ENCODE measurements at places on chromosomes 7 and 10. TPM values are rescaled to one million over a fixed set of nuclear protein-coding genes. Genes with fewer than 3 reads are reported as not detected.
A peak's percentile ranks its signal among the peaks of the same experiment; 100 is the strongest.

DNA sequence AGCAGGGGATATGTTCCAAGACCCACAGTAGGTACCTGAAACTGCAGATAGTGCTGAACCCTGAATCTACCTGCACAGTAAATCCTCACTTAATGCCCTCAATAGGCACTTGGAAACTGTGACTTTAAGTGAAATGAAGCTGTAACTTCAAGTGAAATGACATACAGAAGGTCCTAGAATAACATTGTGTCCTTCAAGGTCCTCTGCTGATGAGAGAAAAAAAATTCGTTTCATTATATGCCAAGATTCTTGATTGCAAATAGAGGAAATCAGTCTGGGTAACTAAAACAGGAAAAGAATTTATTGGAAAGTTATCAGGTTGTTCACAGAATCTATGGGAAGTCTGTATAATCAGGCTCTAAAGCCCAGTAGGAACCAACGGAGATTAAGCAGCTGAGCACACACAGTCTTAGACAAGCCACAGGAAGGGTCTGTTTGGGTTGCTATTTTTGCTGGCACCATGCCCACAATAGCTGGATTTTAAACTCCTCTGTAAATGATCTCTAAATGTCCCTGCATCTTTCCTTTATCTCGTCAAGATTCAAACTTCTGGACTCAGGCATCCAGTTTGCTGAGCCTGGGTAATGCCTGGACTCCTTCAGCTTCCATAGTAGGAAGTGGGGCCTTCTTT is 57.5 kb downstream of the EXOC4 start:
- H3K27me3 ChIP-seq: peaks cover 22% of the 10 kb centered on the region
- H3K4me1 ChIP-seq: peaks cover 4% of the 10 kb centered on the region
- peaks cover 37% of the 10 kb centered on the region for H3K36me3 ChIP-seq
- no peak for DNase-seq

DNA sequence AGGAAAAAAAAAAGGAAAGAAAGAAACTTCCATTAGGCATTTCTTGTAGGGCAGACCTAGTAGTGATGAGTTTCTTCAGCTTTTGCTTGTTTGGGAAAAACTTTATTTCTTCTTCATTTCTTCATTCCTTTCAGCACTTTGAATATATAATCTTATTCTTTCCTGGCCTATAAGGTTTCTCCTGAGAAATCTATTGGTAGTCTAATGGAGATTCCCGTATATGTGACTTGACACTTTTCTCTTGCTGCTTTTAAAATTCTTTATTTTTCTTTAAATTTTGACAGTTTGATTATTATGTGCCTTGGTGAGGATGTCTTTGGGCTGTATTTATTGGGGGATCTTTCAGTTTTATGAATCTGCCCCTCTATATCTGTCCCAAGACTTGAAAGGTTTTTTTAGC is 3.9 kb upstream of the BTAF1 start:
- DNase-seq: no peak
- no peaks in the 10 kb centered on the region for H3K27me3 ChIP-seq
- no peak overlapping the region for H3K27ac ChIP-seq
- no peaks in the 10 kb centered on the region for H3K4me1 ChIP-seq
- H3K36me3 ChIP-seq: no peaks in the 10 kb centered on the region

GRCh38 chr10:11721806-11722205 is 20.4 kb upstream of the ECHDC3 start:
- no peaks in the 10 kb centered on the region for H3K27me3 ChIP-seq
- no peaks in the 10 kb centered on the region for H3K36me3 ChIP-seq
- no peak for DNase-seq
- H3K27ac ChIP-seq: no peak overlapping the region

DNA sequence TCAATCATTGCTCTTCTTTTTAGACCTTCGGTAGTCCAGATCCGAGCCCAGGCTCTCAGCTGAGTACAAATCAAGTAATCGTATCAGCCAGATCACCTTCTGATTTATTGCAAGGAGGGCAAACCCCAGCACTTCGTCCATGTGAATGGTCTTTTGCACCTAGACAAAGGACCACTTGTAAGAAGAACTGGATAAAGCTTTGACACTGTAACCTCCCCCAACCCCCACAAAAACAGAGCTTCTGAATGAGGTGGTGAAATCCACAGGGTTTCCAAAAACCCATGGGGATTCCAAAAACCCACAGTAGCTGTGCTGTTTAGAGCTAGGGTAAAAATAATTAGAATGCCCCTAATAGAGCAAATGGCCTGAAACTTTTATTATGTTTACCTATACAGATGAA is 148.8 kb upstream of the ODAD2 start:
- H3K4me3 ChIP-seq: no peak overlapping the region
- H3K4me1 ChIP-seq: no peaks in the 10 kb centered on the region
- no peak for DNase-seq
- H3K27me3 ChIP-seq: no peaks in the 10 kb centered on the region
- H3K27ac ChIP-seq: no peak overlapping the region

GRCh38 chr7:34100661-34101060 is 195.3 kb downstream of the BMPER start:
- H3K4me3 ChIP-seq: no peak overlapping the region
- no peaks in the 10 kb centered on the region for H3K36me3 ChIP-seq
- no peaks in the 10 kb centered on the region for H3K27me3 ChIP-seq
- H3K27ac ChIP-seq: no peak overlapping the region
- DNase-seq: no peak
- H3K4me1 ChIP-seq: no peaks in the 10 kb centered on the region

DNA sequence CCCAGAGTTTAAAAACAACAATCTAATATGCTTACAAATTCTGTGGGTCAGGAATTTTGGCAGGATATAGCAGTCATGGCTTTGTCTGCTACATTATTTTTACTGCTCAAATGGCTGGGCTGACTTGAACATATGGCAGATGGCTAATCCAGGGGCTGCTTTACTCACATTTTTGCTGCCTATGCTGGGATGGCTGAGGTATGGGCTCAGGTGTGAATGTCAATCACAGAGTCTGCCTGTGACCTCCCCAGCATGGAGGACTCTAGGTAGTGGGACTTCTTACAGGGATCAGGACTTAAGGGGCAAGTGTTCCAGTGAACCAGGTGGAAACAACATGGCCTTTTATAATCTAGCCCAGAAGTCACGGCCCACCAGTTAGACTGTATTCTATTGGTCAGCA is 4.4 kb upstream of the FKBP9 start:
- H3K4me1 ChIP-seq: no peaks in the 10 kb centered on the region
- no peaks in the 10 kb centered on the region for H3K36me3 ChIP-seq

- H3K4me1 ChIP-seq: no peaks in the 10 kb centered on the region
- no peak overlapping the region for H3K4me3 ChIP-seq
- DNase-seq: peak; percentile 62
- no peaks in the 10 kb centered on the region for H3K27me3 ChIP-seq
- H3K36me3 ChIP-seq: no peaks in the 10 kb centered on the region
- H3K27ac ChIP-seq: no peak overlapping the region
These were observed 109.2 kb downstream of the SORCS3 start for GRCh38 chr10:104750291-104750690.

- DNase-seq: peak; percentile 49
- no peak overlapping the region for H3K4me3 ChIP-seq
- H3K36me3 ChIP-seq: no peaks in the 10 kb centered on the region
- no peak overlapping the region for H3K27ac ChIP-seq
- peaks cover 5% of the 10 kb centered on the region for H3K4me1 ChIP-seq
These were observed 68.3 kb downstream of the NAMPT start for GRCh38 chr7:106216517-106216922.

GRCh38 chr10:9992661-9993060 is 1025.0 kb upstream of the CELF2 start:
- H3K4me3 ChIP-seq: no peak overlapping the region
- DNase-seq: peak; percentile 60
- no peak overlapping the region for H3K27ac ChIP-seq
- H3K36me3 ChIP-seq: no peaks in the 10 kb centered on the region

DNA sequence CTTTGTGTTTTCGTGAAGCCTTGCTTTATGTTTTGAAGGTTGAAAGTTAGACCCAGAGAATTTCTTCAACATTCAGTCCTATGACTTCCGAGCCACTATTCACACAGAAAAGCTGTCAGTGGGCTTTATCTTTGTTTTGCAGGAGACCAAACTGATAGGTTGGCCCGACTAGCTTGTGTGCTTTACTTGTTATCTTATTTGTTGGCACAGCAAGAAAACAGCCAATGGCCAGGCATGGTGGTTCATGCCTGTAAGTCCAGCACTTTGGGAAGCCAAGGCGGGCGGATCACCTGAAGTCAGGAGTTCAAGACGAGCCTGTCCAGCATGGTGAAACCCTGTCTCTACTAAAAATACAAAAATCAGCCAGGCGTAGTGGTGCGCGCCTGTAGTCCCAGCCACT is 16.0 kb upstream of the GDI2 start:
- no peaks in the 10 kb centered on the region for H3K27me3 ChIP-seq
- no peak for DNase-seq
- no peaks in the 10 kb centered on the region for H3K4me1 ChIP-seq
- no peaks in the 10 kb centered on the region for H3K36me3 ChIP-seq
- H3K4me3 ChIP-seq: no peak overlapping the region

- no peak overlapping the region for H3K27ac ChIP-seq
- no peak overlapping the region for H3K4me3 ChIP-seq
- H3K4me1 ChIP-seq: no peaks in the 10 kb centered on the region
- H3K27me3 ChIP-seq: no peaks in the 10 kb centered on the region
- H3K36me3 ChIP-seq: no peaks in the 10 kb centered on the region
- DNase-seq: no peak
These were observed 284.9 kb upstream of the SEMA3D start for GRCh38 chr7:85471740-85472139.

DNA sequence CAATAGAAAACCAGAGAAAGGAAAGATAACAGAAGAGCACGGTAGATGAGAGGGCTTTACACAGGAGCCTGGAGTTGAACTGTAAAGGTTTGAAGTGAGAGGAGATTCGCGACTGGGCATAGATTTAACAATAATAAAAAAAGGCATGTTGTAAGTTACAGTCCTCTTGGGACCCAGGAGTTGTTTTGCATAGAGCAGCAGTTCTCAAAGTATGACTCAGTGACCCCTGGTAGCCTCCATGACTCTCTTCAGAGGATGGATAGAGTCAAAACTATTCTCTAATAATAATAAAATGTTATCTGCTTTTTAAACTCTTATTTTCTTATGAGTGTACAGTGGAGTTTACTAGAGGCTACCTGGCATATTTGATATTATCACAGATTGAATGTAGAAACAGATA is 262.3 kb downstream of the SORCS3 start:
- H3K27ac ChIP-seq: no peak overlapping the region
- H3K27me3 ChIP-seq: no peaks in the 10 kb centered on the region
- no peaks in the 10 kb centered on the region for H3K36me3 ChIP-seq

- no peaks in the 10 kb centered on the region for H3K4me1 ChIP-seq
- no peak overlapping the region for H3K27ac ChIP-seq
- no peaks in the 10 kb centered on the region for H3K36me3 ChIP-seq
- no peak for DNase-seq
These were observed 53.1 kb upstream of the ZNRF2 start for GRCh38 chr7:30231271-30231670.

DNA sequence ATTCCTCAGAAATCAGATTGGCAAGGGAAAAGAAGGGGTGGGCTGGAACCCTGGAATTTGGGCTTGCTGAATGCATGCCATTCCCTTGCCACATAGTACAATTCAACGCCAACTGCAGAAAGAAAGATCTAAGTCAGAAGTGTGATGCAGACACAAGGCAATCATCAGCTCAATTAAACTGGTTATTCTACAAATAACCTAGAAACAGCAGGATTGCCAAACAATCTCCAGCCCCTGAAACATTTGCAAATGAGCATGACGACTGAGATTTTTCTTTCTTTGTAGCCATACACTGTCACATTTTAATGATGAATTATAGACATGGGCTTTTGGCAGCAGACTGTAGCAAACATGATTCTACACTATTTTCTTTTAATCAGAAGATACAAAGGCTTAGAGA is 16.5 kb upstream of the CREB5 start:
- no peaks in the 10 kb centered on the region for H3K4me1 ChIP-seq
- no peak for DNase-seq
- peaks cover 12% of the 10 kb centered on the region for H3K27me3 ChIP-seq
- no peak overlapping the region for H3K4me3 ChIP-seq
- H3K27ac ChIP-seq: no peak overlapping the region

- peak; percentile 5 for DNase-seq
- peaks cover 9% of the 10 kb centered on the region for H3K27me3 ChIP-seq
- no peak overlapping the region for H3K4me3 ChIP-seq
- H3K4me1 ChIP-seq: no peaks in the 10 kb centered on the region
- H3K36me3 ChIP-seq: no peaks in the 10 kb centered on the region
These were observed 214.7 kb downstream of the EMX2 start for GRCh38 chr10:117757086-117757720.

- H3K27ac ChIP-seq: no peak overlapping the region
- no peak overlapping the region for H3K4me3 ChIP-seq
- peaks cover 2% of the 10 kb centered on the region for H3K4me1 ChIP-seq
- peak; percentile 57 for DNase-seq
These were observed 49.4 kb downstream of the HK1 start for GRCh38 chr10:69327463-69328379.

GRCh38 chr10:102208311-102209035 is 17.6 kb upstream of the ELOVL3 start:
- no peak overlapping the region for H3K27ac ChIP-seq
- H3K4me3 ChIP-seq: no peak overlapping the region
- no peak for DNase-seq
- no peaks in the 10 kb centered on the region for H3K4me1 ChIP-seq
- no peaks in the 10 kb centered on the region for H3K27me3 ChIP-seq

DNA sequence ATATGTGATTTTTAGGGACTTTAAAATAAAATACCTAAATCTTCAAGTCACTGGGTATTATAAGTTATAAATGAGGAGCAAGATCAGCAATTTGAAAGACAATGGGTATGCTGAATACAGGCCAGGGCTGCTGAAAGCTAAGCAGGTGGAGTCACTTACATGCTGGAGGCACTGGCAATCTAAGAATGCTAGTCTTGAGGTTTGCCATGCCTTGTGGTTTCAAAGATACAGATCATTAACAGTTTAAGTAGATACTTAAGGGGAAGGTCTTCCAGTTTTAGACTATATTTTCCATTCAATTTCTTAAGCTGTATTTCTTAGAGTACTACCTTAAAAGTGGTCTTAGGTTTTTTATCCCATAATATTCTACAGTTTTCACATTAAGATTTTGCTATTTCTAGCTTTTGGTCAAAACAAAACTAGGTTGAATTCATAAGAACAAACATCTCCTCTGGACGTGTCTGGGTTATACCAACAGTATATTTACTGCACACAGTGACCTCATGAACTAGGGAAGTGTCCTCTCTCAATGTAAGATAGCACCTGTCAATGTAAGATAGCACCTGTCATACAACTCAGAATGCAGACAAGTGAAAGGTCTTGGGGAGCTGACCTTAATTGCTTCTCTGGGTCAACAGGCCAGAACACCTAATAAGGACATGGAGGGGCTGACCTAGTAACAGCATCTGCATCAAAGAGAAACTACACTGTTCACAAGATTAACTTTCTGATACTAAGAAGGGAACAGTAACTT is 2.0 kb downstream of the SRI start:
- H3K27me3 ChIP-seq: no peaks in the 10 kb centered on the region
- DNase-seq: no peak
- H3K27ac ChIP-seq: no peak overlapping the region
- H3K4me3 ChIP-seq: peak overlapping the region; percentile 91

- H3K27me3 ChIP-seq: no peaks in the 10 kb centered on the region
- H3K4me3 ChIP-seq: no peak overlapping the region
- no peak for DNase-seq
- H3K36me3 ChIP-seq: no peaks in the 10 kb centered on the region
These were observed 489.8 kb upstream of the ZMIZ1 start for GRCh38 chr10:78578929-78579328.

ATOH7 gene
- 0.36 TPM for total RNA-seq

HOXA2 gene
- total RNA-seq: not detected

BTRC gene
- 36.3 TPM for total RNA-seq

CPN1 gene
- total RNA-seq: 1.3 TPM

Measured in endodermal cell (in vitro differentiated cells).